Psoas muscle (tissue), 8 donors: ENCODE measurements at places on chromosomes 3 and 15.

- no peak for DNase-seq
- H3K4me1 ChIP-seq = no peaks in the 10 kb centered on the region
- H3K27ac ChIP-seq = no peak overlapping the region
- H3K4me3 ChIP-seq = no peak overlapping the region
- no peaks in the 10 kb centered on the region for H3K27me3 ChIP-seq
Observed at GRCh38 chr15:74815121-74815934, 2.7 kb downstream of the LMAN1L start.

GRCh38 chr15:72902245-72902918 is 118.8 kb upstream of the ADPGK start:
- peaks cover 18% of the 10 kb centered on the region for H3K4me1 ChIP-seq
- no peak overlapping the region for H3K4me3 ChIP-seq
- no peaks in the 10 kb centered on the region for H3K36me3 ChIP-seq
- DNase-seq = peak; percentile 66
- peak overlapping the region; percentile 33 for H3K27ac ChIP-seq

- H3K27me3 ChIP-seq = no peaks in the 10 kb centered on the region
- no peaks in the 10 kb centered on the region for H3K4me1 ChIP-seq
- no peaks in the 10 kb centered on the region for H3K36me3 ChIP-seq
- no peak for DNase-seq
- no peak overlapping the region for H3K27ac ChIP-seq
Observed at GRCh38 chr3:45258317-45258716, 32.2 kb upstream of the TMEM158 start.

DNA sequence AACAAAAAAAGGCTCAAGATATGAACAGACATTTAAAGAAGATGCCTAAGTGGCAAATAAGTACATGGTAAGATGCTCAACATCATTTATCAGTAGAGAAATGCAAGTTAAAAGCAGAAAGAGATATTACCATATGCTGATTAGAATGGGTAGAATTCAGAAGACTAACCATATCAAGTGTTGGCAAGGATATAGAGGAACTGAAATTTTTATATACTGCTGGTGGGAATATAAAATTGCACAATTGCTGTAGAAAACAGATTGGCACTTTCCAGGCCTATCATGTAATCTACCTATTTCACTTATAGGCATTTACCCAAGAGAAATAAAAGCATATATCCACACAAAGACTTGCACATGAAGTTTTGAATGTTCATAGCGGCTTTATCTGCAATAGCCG is 17.1 kb downstream of the SLC28A1 start:
- no peak overlapping the region for H3K4me3 ChIP-seq
- no peak for DNase-seq
- peaks cover 20% of the 10 kb centered on the region for H3K4me1 ChIP-seq
- no peaks in the 10 kb centered on the region for H3K27me3 ChIP-seq
- no peak overlapping the region for H3K27ac ChIP-seq
- H3K36me3 ChIP-seq = no peaks in the 10 kb centered on the region
